ENCODE measurements at places on chromosomes 1 and 21.

- DNase-seq: no peak
These were observed 13.3 kb upstream of the TTF2 start for GRCh38 chr1:117046781-117047180.

DNA sequence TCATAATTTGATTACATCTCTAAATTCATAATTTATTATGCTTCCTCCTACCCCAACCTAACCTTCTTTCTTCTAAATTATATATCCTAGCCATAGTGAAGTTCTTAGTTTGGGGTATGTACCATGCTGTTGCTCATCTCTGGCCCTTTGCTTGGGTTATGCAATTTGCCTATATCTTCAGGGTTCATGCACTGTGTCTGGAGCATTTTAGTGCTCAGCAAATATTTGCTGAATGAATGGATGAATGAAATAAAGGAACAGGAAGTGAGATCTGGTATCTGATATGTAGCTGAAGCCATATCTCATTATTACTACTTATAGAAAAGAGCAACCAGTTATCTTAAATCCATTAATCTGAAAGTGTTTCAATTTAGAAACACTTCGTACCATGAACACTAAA lies 137.6 kb downstream of the GPATCH2 start:
- DNase-seq: no peak

DNA sequence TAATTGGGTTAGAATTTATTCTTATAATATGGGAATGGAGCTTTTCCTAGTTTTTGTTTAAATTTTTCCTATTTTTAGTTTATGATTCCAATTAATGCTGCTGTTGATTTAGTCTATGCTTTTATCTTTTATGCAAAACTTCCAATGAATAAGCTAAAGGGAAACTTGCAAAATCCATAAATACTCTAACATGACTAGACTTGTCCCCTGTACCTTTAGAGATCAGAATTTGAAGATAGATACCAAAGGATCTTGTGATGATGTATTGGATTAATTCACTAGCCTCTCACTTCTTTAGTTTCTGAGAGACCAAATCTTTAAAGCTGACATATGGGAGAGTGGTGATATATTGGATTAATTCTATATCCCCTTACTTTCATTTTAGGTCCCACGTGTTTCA lies 306.6 kb upstream of the PRMT6 start:
- DNase-seq: no peak

DNA sequence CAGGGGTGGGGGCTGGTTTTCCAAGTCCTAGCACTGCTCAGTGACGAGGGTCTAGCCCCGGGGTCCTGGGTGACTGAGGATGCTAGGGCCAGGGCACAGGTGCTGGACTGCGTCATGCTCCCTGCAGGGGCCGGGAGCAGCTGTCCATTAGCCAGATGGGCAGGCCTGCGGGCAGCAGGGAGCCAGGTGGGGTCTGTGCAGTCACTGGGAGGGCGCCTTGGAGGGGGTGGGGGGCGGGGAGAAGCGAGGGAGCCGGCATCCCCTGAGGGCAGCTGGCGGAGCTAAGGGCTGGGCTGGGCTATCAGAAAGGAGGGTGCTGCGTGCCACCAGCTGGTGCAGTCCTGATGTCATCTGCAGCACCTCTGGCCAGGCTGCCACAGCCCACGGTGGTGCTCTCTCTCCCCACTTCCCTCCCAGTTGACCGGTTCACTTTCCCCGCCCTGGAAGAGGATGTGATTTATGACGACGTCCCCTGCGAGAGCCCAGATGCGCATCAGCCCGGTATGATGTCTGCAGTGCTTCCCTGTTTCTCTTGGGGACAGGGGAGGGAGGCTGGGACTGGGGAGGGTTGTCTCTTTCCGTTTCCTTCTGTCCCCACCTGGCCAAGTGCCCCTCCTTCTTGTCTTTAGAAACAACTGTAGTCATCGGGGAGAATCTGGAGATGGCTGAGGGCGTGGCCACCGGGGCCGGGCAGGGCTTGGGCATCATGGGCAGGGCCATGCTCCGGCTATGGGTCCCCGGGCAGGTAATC lies 63.8 kb downstream of the ARHGEF10L start:
- DNase-seq: no peak

- DNase-seq: no peak
These were observed 48.3 kb downstream of the ARID4B start for GRCh38 chr1:235279694-235280093.
